ENCODE measurements at places on chromosomes 12 and 14.
A peak's percentile ranks its signal among the peaks of the same experiment; 100 is the strongest.

DNA sequence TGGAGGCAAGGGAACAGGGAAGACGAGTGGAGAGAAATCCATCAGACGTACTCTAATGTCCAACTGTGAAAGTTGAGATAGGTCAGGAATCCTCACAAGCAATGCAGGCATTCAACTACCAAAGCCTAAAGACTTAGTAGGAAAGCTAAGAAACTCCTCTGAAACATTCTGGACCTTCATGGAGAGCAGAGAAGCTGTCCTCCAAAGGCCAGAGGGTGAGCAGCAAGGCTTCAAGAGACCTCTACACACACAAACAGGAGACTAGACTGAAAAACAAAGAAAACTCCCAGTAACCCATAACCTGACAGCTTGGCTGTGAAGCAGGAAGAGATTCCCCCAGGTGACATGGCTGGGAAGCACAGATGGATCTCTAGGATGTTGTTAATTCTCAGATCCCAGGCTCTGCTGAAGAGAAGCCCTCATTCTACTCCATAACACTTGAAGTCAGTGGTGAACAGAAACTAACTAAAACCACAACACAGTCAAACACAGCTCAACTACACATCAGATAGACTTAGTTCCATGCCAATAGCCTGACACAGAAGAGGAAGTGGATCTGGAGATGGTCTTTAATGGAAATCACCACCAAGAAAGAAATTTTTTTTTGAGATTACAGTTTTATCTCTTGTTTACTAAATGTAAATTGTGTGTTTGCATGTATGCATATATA lies 23.2 kb upstream of the LYZ start:
- no peak for DNase-seq

DNA sequence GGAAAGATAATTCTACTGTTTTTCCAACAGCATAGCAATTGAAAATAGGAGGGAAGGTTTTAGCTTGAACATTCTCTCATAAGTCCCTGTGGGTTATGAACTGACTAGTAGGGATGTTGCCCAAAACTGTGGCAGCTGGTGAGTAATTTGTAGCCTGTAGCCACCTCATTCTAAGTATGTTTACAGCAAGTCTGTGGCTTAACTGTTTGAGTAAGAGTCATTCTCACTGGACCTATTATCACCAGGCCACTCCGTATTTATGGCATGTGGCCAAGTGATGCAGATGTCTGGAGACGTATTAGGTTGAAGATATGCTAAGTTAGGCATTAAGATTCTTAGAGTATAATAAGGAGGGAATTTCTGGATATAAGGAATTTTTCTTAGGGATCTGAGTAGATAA lies 458.3 kb downstream of the ETNK1 start:
- no peak for DNase-seq

DNA sequence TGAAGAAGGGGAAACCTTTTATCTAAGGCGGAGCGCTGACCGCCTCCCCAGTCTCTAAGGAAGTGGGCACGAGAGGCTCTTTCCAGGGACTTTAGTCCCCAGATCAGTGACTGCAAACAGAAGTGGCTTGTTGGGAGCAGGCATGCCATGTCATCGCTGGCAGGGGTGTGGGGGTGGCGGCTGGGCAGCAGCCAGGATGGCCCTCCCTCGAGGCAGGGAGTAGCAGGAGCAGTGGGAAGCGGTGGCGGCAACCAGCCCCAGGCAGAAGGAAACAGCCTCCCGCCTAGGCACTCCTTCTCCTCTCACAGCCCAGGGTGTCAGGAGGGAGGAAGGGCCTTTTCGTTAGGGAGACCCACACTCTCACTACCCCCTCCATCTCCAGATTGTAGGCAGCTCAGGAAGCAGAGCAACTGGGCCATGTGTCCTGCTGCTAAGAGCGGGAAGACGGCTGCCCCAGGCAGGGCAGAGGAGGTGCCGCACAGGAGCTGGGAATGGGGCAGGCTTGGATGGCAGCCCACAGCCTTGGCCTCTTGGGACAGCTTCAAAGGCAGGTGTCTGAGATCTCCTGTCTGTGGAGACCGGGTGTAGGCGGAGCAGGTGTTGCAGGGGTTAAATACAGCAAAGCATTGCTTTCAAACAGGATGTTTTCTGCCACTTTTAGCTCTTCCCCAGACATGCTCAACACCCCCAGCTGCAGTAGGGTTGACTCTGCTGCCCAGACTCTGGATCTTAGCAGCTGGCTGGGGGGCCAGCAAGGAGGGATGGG lies 21.8 kb downstream of the VDR start:
- DNase-seq, result no peak

DNA sequence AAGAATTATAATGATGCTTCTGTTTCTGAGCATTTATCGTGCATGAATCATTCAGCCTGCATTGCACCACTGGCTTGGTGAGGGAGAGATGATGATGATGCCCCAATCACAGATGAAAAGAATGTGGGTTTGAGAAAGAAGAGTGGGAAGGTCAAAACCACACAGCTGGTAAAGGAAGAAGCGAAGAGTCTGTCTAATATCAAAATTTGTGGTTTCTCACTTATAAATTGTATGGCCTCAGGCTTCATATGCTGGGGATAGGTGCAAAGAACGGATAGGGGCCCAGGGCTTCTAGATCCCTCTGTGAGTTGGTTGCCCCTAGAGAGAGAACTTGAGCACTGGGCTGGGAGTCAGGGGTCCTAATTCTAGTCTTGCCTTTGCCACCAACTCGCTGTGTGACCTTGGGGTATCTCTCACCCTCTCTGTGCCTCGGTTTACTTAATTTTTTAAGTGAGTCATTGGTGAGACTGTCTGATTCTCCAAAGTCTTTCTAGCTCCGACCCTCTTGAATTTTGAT lies 2.2 kb downstream of the OASL start:
- DNase-seq, result peak; percentile 17

- DNase-seq, result no peak
These were observed 2.9 kb downstream of the SLC15A4 start for GRCh38 chr12:128820723-128821432.

GRCh38 chr14:68908803-68909202 lies 70.3 kb downstream of the ACTN1 start:
- DNase-seq, result no peak

All from activated naive CD8-positive, alpha-beta T cell treated with anti-CD3 and anti-CD28 coated beads, Interleukin-2, amount 50 U/mL, for 16 hours (primary cell).